ENCODE measurements at places on chromosomes 3 and 15.

GRCh38 chr3:12655701-12656100, 8.2 kb downstream of the RAF1 start:
- DNase-seq, result no peak

GRCh38 chr3:29440413-29441305, 159.8 kb downstream of the RBMS3 start:
- DNase-seq, result no peak

DNA sequence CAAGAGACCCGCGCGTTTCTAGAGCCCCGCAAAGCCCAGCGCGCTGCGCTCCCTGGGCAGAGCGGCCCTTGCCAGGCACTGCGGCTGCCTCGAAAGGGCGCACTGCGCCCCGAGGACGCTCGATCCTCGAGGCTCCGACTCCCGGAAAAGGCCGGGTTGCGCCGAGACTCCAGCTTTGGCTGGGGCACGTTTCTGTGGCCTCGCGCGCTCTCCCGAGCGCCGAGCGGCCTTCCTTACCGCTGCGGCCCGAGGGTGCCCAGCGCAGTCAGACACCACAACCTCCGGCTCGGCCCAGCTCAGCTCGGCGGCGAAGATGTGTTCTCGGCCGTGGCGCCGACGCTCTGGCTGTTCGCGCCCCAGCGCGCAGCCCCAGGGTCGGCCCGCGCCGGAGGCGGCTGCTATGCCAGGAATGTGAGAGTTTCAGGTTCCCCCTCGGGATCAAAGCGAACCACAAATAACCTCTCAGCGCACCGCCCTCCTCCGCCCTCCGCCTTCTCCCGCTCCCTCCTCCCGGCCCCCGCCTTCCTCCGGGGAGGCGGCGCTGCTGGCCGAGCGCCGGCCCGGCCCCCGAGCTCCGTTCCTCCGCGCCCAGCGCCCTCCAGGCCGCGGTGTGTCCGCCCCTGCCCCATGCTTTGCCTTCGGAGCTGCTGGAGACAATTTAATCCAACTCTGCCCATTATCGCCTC, at the start of gene AMOTL2:
AMOTL2 (minus strand) TSS at position 343 of the 686 bp plus-strand sequence. CDS start 3,014 bp downstream, outside the sequence.
- no peak for DNase-seq

- DNase-seq, result no peak
Measured at GRCh38 chr15:68601206-68602197, 22.7 kb downstream of the CORO2B start.

GRCh38 chr3:71778353-71778752, 6.6 kb downstream of the PROK2 start:
- no peak for DNase-seq

DNA sequence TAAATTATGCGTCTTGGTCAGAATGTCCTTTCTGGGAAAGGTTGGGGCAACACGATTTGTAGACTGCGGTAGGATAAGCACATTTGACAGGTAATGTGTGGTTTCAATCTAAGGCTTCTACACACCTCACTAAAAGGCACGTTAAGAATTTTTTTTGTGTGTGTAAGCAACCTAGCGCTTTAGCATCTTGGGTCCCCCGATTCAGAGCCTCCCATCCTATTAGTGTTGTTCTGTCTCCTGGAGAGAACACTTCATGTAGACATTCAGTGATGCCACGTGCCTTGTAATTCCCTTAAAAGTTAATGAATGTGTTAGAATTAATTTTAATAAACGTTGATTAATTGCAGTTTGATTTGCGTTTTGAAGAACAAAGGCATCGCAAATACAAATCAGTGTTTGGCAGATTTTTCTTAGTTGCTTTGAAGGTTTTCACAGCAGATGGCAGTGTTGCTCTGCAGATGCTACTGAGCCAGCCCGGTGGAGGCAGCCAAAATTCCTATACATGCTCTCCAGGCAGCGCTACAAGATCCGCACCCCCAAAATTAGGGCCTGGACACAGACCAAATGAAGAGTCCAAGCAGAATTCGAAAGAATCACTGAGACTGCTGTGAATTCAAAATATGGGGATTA, 63.5 kb downstream of the OTOL1 start:
- no peak for DNase-seq

GRCh38 chr3:5309171-5309570, 121.7 kb downstream of the EDEM1 start:
- no peak for DNase-seq

DNA sequence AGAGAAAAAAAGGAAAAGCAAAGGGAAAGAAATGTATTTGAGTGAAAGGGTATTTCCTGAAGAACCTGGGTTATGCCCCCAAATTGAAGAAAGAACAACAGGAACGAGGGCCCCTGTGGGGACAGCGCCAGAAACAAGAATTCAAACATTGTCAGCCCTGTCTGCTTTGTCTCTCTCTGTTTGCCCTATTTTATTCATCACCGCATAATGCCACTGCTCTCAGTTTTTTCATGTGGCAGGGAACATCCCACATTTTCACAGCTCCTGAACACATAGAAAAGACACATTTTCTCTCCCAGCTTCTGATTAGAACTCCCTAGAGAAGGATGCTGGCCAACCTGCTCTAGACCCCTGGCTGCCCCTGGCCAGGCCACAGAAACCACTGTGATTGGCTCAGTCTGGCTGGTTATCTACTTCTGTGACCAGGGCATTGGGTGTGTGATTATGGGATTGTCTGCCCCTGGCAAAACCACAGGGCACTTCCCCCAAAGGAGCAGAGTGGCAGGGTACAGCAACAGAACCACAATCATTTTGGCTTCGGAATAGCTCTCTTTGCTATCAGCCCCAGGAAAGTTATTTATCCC, 31.3 kb upstream of the CCDC54 start:
- no peak for DNase-seq

- no peak for DNase-seq
Measured at GRCh38 chr15:39140060-39140604, 440.7 kb upstream of the THBS1 start.

- DNase-seq, result no peak
Measured at GRCh38 chr3:57740027-57740426, 16.1 kb upstream of the SLMAP start.

- DNase-seq, result no peak
Measured at GRCh38 chr15:66761726-66762595, 59.9 kb downstream of the SMAD6 start.

- DNase-seq, result no peak
Measured at GRCh38 chr3:168117059-168117458, 21.3 kb upstream of the GOLIM4 start.

DNA sequence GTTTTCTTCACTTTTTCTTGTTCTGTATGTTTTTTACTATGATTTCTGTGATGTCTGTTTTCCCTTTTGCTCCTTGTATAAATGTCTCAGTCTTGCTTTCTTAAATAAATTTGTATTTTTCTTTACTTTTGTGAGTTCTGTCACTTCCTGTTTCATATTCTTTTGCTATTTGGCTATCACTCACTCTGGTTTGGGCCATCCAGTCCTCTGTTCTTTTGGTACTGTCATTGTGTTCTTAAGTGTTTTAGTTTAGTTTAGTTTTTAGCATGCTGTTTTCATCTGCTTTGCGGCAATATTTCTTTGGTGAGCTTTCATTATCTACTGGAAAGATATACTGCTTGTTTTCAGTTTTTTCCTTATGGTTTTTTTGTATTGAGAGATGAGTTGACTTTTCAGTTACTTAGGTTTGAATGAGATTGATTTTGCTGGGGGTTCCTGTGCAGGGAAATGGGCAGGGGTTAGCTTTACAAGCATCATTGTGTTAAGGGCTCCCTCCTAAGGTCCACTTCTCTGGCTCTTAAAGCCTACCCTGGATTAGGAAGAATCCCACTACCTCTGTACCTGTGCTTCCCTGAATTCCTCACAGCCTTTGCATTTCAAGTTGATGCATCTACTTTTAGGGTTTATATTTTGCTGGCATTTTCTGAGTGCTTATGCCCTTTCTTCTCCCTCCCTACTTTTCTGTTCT, 35.1 kb downstream of the PDCD6IP start:
- DNase-seq, result no peak

- no peak for DNase-seq
Measured at GRCh38 chr15:56683908-56684307, 49.4 kb downstream of the ZNF280D start.

- DNase-seq, result no peak
Measured at GRCh38 chr15:62799919-62800318, 242.6 kb upstream of the TPM1 start.

DNA sequence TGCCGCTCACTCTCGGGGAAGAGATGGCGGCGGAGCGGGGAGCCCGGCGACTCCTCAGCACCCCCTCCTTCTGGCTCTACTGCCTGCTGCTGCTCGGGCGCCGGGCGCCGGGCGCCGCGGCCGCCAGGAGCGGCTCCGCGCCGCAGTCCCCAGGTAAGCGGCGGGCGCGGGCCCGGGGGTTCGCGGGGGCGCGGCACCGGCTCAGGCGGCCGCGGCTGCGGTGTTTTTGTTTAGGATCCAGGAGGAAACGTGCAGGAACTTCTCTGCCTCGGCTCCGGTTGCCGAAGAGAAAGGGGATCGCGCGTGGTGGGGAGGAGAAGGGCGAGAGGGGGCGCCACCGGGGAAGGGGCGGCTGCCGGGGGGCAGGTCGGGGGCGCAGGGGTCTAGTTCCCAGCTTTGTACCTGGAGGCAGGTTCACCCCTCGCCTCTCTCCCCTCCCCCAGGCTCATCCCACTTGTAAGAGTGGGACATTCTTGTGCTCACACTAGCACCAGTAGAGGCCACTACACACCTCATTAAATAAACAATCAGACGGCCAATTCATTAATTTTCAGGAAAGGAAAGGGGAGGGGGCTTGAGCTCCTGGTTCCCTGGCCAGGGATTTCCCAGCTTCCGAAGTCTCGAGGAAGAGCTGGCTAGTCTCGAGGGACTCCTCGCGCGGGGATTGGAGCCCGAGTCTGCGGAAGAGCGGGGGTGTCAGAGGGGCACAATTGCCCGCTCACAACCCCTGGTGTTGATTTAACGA, 562 bp downstream of the NEO1 start:
- peak; percentile 2 for DNase-seq

DNA sequence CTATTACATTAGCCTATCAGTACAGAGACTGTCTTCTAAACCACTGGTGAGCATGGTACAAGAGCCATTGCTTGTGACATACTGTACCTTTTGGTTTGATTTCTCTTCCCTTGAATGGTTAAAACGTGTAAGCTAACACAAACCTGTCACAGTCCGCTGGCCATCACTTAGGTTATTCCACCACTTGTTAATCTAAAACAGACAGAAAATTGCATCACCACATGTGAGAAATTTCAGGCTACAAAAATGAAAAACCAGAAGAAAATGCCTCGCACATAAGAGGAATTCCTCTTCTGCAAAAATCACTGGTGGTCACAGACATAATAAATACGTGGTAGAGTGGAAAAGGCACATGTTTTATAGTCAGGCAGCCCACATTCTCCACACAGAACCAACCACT, 22.1 kb downstream of the PARL start:
- DNase-seq, result no peak

- DNase-seq, result no peak
Measured at GRCh38 chr3:110804856-110805255, 266.8 kb upstream of the NECTIN3 start.

- DNase-seq, result no peak
Measured at GRCh38 chr15:93372865-93373223, 283.8 kb upstream of the RGMA start.

DNA sequence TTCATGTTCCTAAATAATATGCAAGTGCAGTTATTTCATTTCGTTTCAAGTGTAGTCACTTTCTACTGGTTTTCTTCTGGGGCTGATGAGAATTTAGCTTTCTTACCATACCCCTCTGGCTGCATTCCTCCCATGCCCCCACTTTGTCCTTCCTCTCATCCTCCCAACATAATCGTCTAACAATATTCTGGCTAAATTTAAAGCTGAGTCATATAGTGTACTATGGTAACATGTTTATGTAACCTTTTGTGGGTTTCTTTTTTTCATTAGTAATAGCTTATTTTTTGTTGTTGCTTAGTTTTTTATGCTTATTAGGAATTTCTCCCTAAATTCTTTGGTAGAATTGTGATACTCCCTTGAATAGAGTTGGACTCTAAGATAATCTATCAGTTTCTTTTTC, 30.5 kb downstream of the DUT start:
- DNase-seq, result no peak

DNA sequence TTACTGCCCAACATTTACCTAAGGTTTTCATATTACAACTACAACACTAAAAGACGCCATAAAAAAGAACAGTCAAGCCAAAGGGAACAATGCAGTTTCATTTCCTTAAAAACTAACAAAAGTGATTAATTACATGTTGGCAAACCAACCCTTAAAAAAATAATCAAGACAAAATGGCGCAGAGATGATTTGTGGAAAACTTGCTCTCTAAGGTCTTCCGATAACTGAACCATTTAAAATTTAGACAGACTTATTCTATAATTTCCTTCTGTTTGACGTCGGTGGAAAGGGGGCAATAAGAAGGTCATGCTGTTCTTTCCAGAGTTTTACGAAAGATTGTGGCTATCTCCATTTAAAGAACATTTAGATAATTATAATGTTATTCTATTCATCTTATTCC, 87.6 kb downstream of the RYK start:
- DNase-seq, result no peak

- no peak for DNase-seq
Measured at GRCh38 chr3:40845447-40845846, 320.7 kb downstream of the ZNF621 start.

- DNase-seq, result no peak
Measured at GRCh38 chr3:8780279-8780678, 10.9 kb upstream of the OXTR start.

DNA sequence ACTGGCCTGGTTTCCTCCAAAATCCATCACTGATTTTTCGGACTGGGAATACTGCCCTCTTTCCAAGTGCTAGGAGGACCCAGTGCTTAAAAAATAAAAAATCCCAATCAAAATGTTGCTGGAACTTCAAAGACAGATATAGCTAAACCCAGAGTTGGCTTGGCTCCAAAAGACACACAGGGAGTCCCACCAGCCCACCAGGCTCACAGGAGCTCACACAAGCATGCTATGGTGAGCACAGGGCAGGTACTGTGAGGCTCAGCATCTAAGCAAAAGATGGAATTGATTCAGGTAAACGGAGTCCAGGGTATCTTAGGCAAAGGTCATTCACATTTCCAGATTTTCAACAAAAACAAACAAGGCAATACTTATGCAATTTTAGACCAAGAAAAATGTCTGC, 3.7 kb downstream of the TRANK1 start:
- DNase-seq, result no peak

GRCh38 chr3:174100744-174101143, 703.2 kb downstream of the NLGN1 start:
- DNase-seq, result no peak

DNA sequence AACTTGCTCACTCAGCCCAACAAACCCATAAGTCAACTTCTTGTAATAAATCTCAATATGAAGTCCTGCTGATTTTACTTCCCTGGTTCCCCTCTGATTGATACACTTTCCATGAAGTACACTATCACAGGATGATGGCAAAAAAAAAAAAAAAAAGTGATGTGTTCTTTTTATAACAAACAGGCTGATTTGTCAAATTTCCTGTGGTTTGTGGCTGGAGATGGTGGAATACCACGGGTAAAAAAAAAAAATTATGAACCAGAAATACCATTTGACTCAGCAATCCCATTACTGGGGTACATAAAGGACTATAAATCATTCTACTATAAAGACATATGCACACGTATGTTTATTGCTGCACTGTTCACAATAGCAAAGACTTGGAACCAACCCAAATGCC, 10.7 kb upstream of the SERPINI2 start:
- no peak for DNase-seq

GRCh38 chr3:108342837-108343486, 46.6 kb downstream of the HHLA2 start:
- DNase-seq, result no peak
